ENCODE measurements at places on chromosomes 5 and 9. TPM values are rescaled to one million over a fixed set of nuclear protein-coding genes. Genes with fewer than 3 reads are reported as not detected.

Gene ADGRD2
- total RNA-seq = not detected

Gene MPDZ
- total RNA-seq = 0.23 TPM

Gene OTP
- total RNA-seq = not detected

Gene ANKRD34B
- not detected for total RNA-seq

All from Caco-2 (cell line).